T-helper 1 cell treated with Interleukin-12 subunit alpha and Interleukin-12 subunit beta and Interleukin-4 antibody, amounts not matched to agents 30 ng/mL and 1 ng/mL, for 36 hours (primary cell): ENCODE measurements at places on chromosomes 16 and 17. TPM values are rescaled to one million over a fixed set of nuclear protein-coding genes. Genes with fewer than 3 reads are reported as not detected.

The CDH3 gene
- 0.44 and 0.71 TPM in 2 replicates for total RNA-seq

The KRT33A gene
- not detected in 2 replicates for total RNA-seq

The CCL16 gene
- total RNA-seq = not detected in 2 replicates

The ACLY gene
- total RNA-seq = 159 and 165 TPM in 2 replicates

The KIF2B gene
- not detected in 2 replicates for total RNA-seq

The HOXB2 gene
- total RNA-seq = 37.5 and 38.1 TPM in 2 replicates

The CDH11 gene
- total RNA-seq = not detected in 2 replicates

The TBC1D3H gene
- total RNA-seq = not detected in 2 replicates

The ABI3 gene
- total RNA-seq = 73.2 and 77.2 TPM in 2 replicates

The SLC5A10 gene
- not detected in 2 replicates for total RNA-seq

The CD7 gene
- 398 and 405 TPM in 2 replicates for total RNA-seq

The MT3 gene
- total RNA-seq = 2.5 and 5.0 TPM in 2 replicates

The NEUROD2 gene
- total RNA-seq = not detected in 2 replicates

The IL21R gene
- total RNA-seq = 72.3 and 73.2 TPM in 2 replicates

The PDILT gene
- total RNA-seq = not detected in 2 replicates
